ENCODE measurements at places on chromosomes 1 and 21.
A peak's percentile ranks its signal among the peaks of the same experiment; 100 is the strongest.

DNA sequence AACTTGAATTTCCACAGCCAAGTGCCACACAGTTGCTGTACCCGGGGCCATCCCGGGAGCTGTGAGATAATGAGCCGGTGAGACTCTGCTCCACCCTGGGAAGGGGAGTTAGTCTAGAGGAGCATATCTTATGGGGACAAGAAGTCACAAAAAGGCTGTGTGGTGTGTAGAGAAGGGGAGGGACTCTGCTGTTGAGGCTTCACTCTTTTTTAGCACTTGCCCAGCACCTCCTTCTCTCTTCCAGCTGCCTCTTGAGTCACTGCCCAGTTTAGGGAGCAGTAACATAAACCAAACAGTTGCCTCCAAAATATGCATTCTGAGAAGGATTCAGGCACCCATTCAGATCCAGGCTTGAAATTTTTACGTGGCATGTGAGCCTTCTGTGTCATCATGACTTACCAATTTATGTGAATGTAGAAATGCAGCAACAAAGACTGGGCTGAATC is 744 bp upstream of the WDR26 start:
- DNase-seq, result no peak

- DNase-seq, result no peak
Observed at GRCh38 chr1:246795906-246796694, 71.9 kb downstream of the SCCPDH start.

- no peak for DNase-seq
Observed at GRCh38 chr21:43758111-43758641, 17.9 kb downstream of the CSTB start.

DNA sequence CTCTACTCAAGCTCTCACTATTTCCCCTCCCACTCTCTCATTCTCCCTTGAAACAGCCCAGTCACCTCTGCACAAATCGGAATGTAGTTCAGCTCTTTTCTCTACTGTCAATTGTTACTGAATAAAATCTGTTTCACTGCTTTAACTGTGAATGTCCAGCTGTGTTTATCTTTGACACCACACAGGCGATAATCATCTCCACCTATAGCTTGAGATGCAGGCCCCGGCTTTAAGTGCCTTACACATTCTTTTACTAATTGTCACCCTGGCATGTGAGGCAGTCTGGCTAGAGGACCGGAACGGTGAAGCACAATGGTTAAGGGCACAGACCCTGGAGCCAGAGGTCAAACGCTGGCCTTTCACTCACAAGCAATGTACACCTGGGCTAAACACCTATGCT is 122.8 kb upstream of the C8B start:
- DNase-seq, result no peak

- DNase-seq, result no peak
Observed at GRCh38 chr1:21341022-21341421, 50.8 kb upstream of the ECE1 start.

GRCh38 chr1:24973315-24973714 is 43.2 kb upstream of the RUNX3 start:
- DNase-seq, result no peak

DNA sequence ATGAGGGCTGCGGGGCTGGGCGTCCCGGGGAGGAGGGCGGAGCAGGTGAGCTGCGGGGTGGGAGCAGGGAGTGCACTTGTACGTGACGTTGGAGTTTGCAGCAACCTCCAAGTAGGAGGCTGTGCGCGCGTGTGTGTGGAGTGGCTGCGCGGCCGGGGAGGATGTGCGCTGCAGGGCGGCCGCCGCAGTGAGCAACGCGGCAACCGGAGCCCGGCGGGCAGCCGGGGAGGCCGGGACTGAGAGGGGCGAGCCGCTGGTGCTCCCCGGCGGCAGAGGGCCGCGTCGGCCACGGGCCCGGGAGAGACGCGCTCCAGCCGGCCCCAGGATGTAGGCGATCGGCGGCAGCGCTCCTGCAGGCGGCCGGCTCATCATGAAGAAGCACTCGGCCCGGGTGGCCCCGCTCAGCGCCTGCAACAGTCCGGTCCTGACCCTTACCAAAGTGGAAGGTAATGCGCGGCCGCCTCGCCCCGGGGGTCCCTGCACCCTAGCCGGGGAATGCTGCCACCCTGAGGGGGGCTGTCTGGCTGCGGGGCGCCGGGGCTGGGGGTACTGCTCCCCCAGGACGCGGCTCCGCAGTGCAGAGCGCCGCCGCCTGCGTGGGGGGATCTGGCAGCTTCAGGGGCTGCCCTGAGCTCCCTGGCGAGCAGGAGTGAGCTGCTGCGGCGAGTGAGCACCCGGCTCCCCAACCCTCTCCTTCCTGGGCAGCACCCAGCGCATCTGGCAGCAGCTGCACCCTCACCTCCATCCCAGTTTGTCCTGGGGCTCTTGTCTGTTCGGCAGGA is 158.9 kb upstream of the COA6 start:
- peak; percentile 18 for DNase-seq

DNA sequence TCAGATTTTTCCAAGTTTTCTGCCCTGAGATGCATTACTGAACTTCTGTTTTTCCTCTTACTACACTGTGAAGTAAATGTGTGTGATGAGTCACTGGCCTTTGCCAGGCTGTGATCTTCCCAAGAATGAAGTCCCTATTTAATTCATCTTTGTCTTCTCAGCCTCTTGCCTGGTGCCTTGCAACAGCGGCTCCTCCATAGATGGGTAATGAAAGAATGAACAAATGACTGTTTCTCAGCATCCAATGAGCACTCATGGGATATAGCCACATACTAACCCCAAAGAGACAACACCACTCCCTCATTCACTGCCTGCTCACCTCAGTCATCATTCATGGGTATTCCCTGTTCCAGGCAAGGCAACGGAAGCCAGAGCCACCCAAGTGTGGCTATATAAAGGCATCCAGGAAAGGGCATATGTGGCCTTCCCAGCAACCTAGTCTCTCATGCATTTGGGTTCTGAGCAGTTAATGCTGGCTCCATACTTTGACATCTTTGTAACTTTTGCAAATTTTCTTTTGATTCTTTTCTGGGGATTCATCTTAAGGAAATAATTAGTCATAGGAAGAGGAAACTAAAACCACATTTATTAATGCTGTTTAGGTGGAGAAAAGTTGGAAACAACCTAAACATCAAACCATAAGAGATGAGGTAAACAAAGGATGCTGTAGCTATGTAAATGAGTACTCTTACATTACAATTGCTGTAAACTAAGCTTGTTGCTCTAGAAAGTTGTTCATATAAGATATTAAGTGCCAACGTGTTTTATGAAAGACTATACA is 71.9 kb downstream of the HIVEP3 start:
- DNase-seq, result no peak

- DNase-seq, result no peak
Observed at GRCh38 chr1:92817986-92818764, 13.7 kb upstream of the RPL5 start.

- DNase-seq, result no peak
Observed at GRCh38 chr1:9871707-9872425, 38.2 kb downstream of the CTNNBIP1 start.

- no peak for DNase-seq
Observed at GRCh38 chr1:18556364-18556763, 74.3 kb upstream of the PAX7 start.

DNA sequence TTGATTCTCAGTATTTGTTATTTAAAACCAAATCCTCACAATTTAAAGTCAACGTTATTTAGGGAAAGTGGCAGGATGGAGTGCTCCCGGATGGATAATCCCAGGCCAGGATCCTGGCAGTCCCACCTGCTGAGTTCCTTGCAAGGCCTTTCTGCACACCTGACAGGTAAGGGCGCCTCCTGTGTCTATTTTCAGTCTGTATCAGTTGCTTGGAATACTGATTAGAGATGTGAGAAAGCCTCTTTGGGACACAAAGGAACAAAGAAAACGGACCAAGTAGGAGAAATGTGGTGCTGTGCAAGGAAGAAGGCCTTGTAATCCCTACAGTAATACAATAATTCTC is 12.2 kb downstream of the STYXL2 start:
- no peak for DNase-seq

GRCh38 chr1:198156745-198157240 is at the start of gene NEK7:
TSS of gene NEK7 (plus strand) at chr1:198156998. CDS start at chr1:198232581, 75,583 bp downstream.
- DNase-seq, result peak; percentile 46

- DNase-seq, result no peak
Observed at GRCh38 chr1:232105561-232105960, 479.0 kb downstream of the DISC1 start.

DNA sequence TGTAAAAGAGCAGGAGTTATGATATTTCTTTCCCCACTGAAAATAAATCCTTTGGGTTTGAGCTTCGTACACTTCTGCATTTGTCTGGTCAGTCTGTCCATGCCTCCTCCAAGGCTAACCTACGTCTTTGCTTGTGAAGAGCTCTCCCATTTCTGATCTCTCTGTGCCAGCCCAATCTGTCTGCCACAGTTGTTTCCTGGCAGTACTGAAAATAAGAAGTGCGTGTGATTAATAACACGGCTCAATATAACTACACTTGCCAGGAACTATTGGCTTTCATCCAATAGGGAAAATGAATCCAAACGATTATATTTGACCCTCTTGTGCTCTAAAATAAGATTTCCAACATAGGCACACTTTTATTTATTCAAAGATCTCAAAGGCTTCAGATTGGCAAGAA is 19.2 kb upstream of the COL24A1 start:
- no peak for DNase-seq
